A549 treated with AZD2906 at 1 μM for 4 hours (cell line): ENCODE measurements at places on chromosomes 1 and 21. TPM values are rescaled to one million over a fixed set of nuclear protein-coding genes. Genes with fewer than 3 reads are reported as not detected.

The PKP1 gene
- total RNA-seq: 0.02 to 0.07 TPM (median 0.05 TPM) in 5 replicates

The KCNT2 gene
- total RNA-seq: 0.02 to 0.03 TPM (median 0.03 TPM) in 3 of 5 replicates, not detected in the others

The SLFNL1 gene
- 0.02 to 0.05 TPM (median 0.05 TPM) in 3 of 5 replicates, not detected in the others for total RNA-seq

The CHTOP gene
- 69.2 to 85.3 TPM (median 78.7 TPM) in 5 replicates for total RNA-seq

The CAMK2N1 gene
- 57.0 to 70.3 TPM (median 63.2 TPM) in 5 replicates for total RNA-seq

The HSD3B2 gene
- total RNA-seq: not detected in 5 replicates

The TBX19 gene
- total RNA-seq: 0.54 to 0.73 TPM (median 0.66 TPM) in 5 replicates
